ENCODE measurements at places on chromosomes 11 and 22.
A peak's percentile ranks its signal among the peaks of the same experiment; 100 is the strongest.

GRCh38 chr22:22342697-22343580 lies 98.4 kb downstream of the VPREB1 start:
- DNase-seq, result no peak

DNA sequence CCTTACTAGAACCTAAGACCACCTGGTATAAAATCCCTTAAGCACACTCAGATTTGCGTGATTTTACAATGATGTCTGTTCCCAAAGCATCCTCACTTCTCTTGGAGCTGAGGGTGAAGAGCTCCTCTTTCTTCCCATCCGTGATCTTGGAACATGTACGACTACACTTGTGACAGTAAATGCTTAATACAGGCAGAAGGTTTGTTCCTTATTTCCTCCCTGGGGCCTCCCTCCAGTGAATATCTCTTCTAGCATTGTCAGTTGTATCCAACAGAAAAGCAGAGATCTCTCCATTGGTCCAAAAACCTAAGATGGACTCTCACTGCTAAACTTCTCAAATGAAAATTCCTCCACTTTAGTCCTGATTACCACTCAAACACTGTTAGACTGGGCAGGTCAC lies 103.6 kb upstream of the VPREB1 start:
- DNase-seq, result no peak

DNA sequence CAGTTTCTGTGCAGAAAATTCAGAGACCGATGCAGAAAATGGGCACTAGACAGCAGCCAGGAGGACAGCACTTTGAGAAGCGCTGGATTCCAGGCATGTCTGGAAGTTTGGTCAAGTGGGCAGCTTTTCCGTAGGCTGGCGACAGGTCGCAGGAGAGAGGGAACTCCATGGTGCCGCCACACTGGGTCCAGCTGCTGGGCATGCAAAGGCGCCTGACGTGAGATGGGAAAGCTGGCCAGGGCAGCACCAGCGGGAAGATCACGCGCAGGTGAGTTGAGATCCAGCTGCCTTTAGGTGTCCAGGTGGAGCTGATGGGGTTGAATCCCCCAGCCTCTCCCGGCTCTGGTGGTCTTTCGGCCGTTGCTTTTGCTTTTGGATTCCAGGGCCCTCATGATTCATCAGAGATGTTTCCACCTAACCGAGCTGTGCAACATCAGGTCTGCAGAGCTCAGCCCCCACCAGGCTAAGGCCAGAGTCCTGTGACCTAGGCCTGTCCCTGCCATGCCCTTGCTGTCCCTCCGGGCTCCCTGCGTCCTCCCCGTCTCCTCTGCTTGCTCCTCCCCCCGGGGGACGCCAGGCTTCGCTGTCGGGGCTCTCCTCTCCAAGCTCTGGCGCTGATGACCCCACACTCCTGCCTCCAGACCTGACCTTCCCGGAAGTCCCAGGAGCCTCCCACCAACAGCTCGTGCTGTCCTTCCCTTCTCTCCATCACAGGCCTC lies 1001.7 kb downstream of the BRD1 start:
- DNase-seq, result no peak

GRCh38 chr22:49692499-49693225 lies 135.0 kb downstream of the BRD1 start:
- DNase-seq, result no peak

DNA sequence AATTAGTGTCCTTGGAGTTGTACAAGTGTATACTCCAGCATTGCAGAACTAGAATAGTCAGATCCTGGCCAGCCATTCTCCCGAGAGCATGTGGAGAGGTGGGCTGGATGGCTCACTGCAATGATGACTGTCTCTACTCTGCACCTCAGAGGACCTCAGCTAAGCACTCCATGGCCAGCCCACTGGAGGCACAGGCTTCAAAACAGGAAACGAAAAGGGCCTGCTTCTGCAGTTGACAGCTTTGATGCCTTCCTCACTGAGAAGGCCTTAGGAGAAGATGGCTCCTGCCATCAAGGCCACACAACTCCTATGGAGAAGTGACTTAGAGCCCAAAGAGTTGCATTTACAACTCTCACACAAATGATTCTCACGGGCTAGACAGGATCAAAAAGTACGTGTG lies 9.1 kb downstream of the POLD4 start:
- no peak for DNase-seq

DNA sequence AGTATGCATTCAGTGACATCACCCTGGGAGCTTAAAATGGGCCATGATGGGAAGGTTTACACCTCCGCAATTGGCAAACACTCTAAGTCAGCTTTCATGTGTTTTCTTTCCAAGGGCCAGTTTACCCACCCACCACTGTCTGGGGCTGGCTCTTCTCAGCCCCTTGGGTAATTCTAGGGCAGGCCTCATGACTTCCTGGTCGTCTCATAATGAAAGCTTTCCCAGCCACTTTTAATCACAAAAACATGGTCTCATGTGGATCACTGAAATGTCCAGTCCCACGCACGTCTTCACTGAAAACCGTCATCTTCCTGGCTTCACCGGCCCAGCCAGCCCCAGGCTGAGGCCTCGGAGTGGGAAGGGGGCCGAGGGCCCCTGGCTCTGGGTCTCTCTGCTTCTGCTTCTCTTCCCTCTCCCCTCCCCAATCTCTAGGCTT lies 58.5 kb upstream of the ANO1 start:
- DNase-seq, result no peak

DNA sequence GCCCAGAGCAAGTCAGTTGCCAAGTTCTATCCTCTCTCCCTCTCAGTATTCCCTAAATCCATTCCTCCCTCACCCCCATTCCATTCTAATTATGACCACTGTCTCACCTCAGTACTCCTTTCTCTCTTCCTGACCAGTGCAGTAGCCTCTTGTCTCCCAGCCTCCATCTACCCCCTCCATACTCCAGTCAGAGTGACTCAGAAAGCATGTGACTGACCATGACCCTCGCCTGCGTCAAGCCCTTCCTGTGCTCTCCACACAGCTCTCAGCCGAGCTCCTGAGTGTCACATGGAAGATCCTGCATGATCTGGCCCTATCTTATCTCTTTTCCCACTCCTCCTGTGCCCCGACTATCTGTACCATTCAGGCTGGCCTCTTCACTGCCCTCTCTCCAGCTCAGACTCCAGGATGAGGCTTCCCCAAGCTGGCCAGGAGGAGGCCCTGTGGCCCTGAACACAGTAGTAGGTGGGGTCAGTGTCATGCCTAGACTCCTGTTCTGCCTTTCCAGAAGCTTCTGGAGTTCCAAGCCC lies 42.6 kb downstream of the NEU3 start:
- no peak for DNase-seq

GRCh38 chr22:47582067-47582466 lies 819.6 kb downstream of the TBC1D22A start:
- DNase-seq, result no peak

DNA sequence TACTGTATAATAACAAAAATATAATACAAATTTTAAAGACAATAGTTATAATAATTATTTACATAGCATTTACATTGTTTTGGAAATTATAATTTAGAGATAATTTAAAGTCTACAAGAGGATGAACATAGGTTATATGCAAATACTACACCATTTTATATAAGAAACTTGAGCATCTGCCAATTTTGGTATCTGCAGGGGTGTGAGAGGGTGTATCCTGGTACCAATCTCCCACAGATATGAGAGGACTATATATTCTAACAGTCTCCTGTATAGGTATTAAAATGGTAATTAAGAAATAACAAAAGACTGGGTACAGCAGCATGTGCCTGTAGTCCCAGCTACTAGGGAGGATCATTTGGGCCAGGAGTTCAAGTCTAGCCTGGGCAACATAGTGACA lies 134.4 kb downstream of the APOL5 start:
- DNase-seq, result no peak

GRCh38 chr11:25758145-25758661 lies 573.7 kb upstream of the ANO3 start:
- DNase-seq, result no peak

DNA sequence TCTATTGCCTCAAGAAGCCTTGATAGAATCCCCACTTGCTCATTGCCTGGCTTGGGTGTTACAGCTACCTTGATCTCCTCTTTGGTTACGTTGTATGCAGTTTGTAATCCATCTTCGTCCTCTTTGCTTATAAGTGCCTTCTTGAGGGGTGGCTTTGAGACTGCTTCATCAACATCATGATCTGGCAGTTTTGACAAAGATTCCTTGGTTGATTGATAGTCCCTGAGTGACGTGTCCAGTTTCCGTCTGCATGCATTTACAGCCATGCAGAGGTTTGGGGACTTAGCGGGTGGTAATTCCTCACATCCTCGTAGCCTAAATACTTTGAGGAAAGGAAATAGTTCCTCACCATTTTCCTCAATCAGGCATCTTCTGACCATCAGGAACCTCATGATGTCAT lies 23.1 kb downstream of the NEU3 start:
- no peak for DNase-seq

GRCh38 chr11:105490333-105490732 lies 119.5 kb upstream of the GRIA4 start:
- DNase-seq, result no peak

DNA sequence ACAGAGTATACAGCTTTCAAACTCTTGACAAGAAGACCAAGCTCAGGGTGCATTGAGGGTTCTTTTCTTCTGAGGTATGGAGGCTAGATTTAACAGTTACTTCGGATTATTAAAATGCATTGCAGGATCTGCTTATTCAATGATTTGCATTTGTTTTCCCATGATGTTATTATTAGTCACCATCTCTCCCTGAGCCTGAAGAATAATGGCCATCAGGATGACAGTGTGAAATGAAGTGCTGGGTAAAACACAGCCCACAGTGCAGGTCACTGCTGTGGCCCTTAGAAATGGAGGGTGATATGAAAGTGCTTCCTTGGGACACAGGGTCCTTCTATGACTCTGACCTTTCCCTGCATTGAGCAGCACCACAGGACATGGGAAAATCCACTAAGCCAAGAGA lies 40.0 kb downstream of the TECTA start:
- no peak for DNase-seq

- no peak for DNase-seq
Observed at GRCh38 chr11:2887515-2888195, 2.1 kb upstream of the CDKN1C start.

- no peak for DNase-seq
Observed at GRCh38 chr11:69245041-69245440, 48.9 kb upstream of the MYEOV start.

DNA sequence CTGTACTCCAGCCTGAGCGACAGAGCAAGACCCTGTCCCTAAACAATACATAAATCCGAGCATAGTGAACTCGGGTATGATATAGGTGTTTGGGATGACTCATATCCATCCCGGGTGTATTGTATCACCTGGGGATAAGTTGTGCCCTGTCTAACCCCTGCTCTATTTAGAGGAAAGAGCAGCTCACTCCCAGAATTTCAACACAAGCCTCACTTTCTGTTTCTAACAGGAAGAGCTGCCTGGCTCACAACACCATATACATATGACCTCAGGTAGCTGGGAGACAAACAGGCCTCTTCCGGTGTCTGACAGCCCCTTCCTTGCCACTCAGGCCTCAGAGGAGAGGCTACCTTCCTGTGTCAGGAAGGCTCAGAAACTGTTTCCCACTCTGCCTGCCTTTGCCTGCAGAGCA lies 9.9 kb upstream of the MICALL1 start:
- no peak for DNase-seq

DNA sequence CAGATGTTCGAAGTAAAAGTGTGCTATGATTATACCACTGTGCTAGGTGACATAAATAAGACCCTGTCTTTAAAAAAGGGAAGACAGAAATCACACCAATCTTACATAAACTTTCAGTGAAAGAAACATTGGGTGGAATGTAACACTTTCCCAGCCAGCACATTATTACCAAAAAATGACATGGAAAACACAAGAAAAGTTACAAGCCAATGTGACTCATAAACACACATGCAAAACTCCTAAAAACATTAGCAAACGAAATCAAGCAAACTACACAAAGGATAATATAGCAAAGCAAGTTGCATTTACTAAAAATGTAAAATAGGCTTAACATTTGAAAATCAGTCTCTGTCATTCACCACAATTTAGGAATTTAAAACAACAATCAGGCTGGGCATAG lies 47.0 kb downstream of the SBF2 start:
- DNase-seq, result no peak

GRCh38 chr22:38919631-38920190 lies 37.7 kb upstream of the APOBEC3A start:
- no peak for DNase-seq

DNA sequence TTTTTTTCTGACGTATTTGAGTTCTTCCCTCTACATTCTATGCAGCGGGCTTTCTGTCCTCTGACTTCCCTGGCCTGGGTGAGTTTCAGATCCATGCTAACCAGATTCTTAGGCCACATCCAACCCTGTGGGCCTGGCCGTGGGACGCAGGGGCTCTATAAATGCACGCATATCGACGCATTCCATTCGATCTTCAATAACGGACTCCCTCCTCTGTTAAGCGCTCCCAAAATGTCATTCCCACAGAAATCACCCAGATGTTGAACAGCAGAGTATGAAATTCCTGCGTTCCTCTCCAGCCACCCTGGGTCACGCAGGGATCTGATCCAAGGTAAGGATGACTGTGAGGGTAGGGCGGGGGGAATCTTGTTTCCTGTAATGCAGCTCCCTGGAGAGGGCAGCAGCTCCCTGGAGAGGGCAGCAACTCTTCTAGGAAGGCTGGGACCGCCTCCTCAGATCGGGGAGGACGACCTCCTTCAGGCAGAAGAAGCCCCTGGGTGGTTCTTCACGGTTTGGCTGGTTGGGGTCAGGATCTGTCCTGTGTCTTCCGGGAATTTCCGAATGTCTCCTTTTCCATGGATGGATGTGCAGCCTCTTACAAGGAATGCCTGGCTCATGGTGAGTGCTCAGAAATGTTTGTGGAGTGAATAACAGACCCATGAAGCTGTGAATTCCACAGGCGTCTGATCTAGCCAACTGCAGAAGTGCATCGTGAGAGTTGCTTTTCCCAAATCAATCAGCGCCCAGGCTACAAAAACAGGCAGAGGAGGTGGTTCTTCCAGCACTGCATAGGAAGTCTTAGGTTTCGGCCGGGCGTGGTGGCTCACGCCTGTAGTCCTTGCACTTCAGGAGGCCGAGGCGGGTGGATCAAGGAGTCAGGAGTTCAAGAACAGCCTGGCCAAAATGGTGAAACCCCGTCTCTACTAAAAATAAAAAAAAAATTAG lies 12.2 kb downstream of the MRGPRD start:
- DNase-seq, result no peak

DNA sequence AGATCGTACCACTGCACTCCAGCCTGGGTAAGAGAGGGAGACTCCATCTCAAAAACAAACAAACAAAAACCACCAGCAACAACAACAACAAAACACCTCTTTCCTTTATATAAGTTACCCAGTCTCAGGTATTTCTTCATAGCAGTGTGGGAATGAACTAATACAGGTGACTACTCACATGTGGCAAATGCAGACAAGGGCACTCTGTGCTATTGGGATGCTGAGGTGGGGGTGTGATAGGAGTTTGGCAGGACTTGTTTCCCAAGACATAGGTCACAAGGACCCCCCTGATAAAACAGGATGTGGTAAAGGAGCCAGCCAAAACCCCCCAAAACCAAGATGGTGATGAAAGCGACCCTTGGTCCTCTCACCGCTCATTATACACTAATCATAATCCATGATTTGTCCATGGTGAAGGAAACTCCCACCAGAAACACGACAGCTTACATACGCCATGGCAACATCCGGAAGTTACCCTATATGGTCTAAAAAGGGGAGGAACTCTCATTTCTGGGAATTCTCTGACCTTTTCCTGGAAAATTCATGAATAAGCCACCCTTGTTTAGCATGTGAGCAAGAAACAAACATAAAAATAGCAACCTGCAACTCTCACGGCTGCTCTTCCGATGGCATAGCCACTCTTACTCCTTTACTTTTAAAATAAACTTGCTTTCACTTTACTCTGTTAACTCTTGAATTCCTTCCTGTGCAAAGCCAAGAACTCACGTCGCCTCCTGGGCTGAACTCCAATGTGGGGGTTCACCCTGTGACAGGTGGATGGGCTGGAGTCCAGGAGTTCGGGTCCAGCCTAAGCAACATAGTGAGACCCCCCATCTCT lies 18.8 kb upstream of the INCENP start:
- DNase-seq, result no peak

GRCh38 chr22:46444390-46444854 lies 93.0 kb downstream of the CELSR1 start:
- peak; percentile 21 for DNase-seq

All from smooth muscle cell of the brain vasculature (primary cell).